Osteoblast (primary cell): ENCODE measurements at places on chromosomes 11 and 22. TPM values are rescaled to one million over a fixed set of nuclear protein-coding genes. Genes with fewer than 3 reads are reported as not detected.

- H3K27ac ChIP-seq: no peak overlapping the region
- DNase-seq: no peak
- peaks cover 7% of the 10 kb centered on the region for H3K36me3 ChIP-seq
Measured at GRCh38 chr11:70292863-70293262, 22.4 kb downstream of the PPFIA1 start.

GRCh38 chr11:111422494-111423249 is 43.6 kb upstream of the POU2AF1 start:
- peaks cover 8% of the 10 kb centered on the region for H3K27me3 ChIP-seq
- no peaks in the 10 kb centered on the region for H3K36me3 ChIP-seq
- DNase-seq: no peak
- no peaks in the 10 kb centered on the region for H3K4me1 ChIP-seq

The ESRRA gene
- 24.5 and 28.6 TPM in 2 replicates for total RNA-seq

- no peaks in the 10 kb centered on the region for H3K36me3 ChIP-seq
- H3K27ac ChIP-seq: no peak overlapping the region
- H3K27me3 ChIP-seq: no peaks in the 10 kb centered on the region
- no peak overlapping the region for H3K4me3 ChIP-seq
Measured at GRCh38 chr11:11380883-11381282, 27.8 kb upstream of the CSNK2A3 start.

- peak overlapping the region; percentile 79 for H3K4me3 ChIP-seq
- DNase-seq: peak; percentile 90
- peaks cover 22% of the 10 kb centered on the region for H3K27me3 ChIP-seq
- H3K36me3 ChIP-seq: peaks cover 7% of the 10 kb centered on the region
Measured at GRCh38 chr22:46149512-46150033, 753 bp upstream of the PPARA start.

The HPS4 gene
- total RNA-seq: 47.4 and 47.7 TPM in 2 replicates

DNA sequence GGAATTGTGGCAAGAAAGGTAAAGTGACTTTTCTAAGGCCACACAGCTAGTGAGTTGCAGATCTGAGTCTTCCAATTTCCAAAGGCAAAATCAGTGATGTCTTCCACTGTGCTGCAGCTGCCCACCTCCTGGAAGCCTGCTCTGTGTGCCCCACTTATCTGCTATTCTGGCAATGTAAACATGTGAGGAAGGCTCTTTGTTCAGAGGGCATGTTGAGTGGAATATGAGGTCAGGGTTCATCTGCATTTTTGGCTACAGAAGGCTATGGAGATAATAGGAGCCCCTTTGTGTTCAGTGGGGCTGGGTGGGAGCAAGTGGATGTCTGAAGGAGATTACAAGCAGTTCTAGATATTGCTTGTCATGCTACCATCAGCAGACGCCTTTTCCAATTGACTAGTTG is 396.2 kb downstream of the BUD13 start:
- H3K27me3 ChIP-seq: no peaks in the 10 kb centered on the region
- no peak overlapping the region for H3K27ac ChIP-seq
- H3K4me1 ChIP-seq: no peaks in the 10 kb centered on the region
- DNase-seq: no peak
- no peaks in the 10 kb centered on the region for H3K36me3 ChIP-seq

The OR51B4 gene
- total RNA-seq: not detected in 2 replicates

DNA sequence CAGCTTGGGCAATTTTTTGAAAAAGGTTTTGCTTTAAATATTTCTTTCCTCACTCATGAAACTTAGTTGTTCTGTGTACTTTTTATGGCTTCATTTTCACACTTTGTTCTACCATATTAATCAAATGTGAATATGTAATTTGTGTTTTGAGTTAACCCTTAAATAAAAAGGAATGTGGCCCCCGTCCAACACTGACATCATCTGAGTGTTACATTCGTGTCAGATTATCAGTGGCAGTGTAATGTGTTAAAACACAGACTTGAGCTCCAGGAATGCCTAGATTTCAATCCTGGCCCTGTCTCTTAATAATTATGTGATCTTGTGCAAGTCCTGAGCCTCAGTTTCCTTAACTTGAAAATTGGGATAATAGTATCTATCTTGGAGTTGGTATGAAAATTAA is 5.6 kb downstream of the RTN3 start:
- H3K27ac ChIP-seq: no peak overlapping the region
- H3K27me3 ChIP-seq: no peaks in the 10 kb centered on the region
- H3K36me3 ChIP-seq: no peaks in the 10 kb centered on the region
- peaks cover 12% of the 10 kb centered on the region for H3K4me1 ChIP-seq
- no peak overlapping the region for H3K4me3 ChIP-seq

DNA sequence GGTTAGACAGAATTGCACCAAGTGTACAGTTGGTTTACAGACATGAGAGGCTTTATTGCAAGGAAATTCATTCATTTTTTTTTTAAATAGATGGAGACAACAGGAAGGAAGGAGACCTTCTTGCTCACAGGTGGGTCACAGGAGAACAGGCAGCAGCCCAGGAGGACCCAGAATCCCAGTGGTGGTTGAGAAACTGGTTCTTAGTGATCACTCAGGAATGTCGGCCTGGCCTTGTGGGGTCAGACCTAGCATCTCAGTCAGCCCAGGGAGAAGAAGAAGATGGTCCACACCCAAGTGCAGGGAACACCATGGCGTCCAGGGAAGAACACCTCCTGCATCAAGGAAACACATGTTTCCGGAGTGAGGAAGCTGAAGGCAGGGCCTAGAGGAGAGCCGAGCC is 849 bp downstream of the KRTAP5-11 start:
- H3K27ac ChIP-seq: no peak overlapping the region
- DNase-seq: peak; percentile 46
- H3K4me3 ChIP-seq: no peak overlapping the region
- H3K27me3 ChIP-seq: peaks cover 9% of the 10 kb centered on the region

DNA sequence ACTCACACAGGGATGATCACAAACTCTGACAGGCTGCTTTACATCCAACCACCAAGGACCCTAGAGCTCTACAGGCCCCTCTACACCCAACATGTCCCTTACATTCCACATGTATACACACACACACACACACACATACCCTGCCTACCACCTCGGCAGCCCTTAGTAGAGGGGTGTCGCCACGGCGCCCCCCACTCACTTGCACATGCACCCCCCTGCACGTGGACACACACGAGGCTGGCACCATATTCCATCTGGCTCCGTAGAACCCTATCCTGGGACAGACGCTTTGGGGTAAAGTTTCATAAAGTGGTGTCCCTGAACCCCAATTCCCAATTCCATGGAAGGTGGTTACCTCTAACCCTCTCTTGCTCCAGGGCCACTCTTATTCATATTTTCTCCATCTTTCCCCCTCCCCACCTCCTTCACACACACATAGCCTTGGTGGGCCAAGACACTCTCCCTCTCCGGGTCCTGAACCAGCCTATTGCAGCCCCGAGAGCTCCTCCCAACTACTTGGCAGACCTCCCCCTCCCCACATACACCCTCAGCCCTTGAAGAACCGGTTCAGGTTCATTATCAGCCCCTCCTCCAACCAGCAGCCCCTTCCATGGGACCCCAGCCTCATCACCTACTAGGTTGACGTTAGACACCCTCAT is 809 bp downstream of the PDE2A start:
- no peaks in the 10 kb centered on the region for H3K36me3 ChIP-seq
- H3K4me3 ChIP-seq: no peak overlapping the region
- no peak overlapping the region for H3K27ac ChIP-seq
- DNase-seq: no peak
- H3K27me3 ChIP-seq: peaks cover 77% of the 10 kb centered on the region

GRCh38 chr11:73989156-73989555 is 6.5 kb upstream of the UCP2 start:
- no peaks in the 10 kb centered on the region for H3K27me3 ChIP-seq
- H3K4me1 ChIP-seq: no peaks in the 10 kb centered on the region
- no peak overlapping the region for H3K4me3 ChIP-seq
- H3K36me3 ChIP-seq: no peaks in the 10 kb centered on the region
- H3K27ac ChIP-seq: no peak overlapping the region

The TRABD gene
- 13.6 and 13.8 TPM in 2 replicates for total RNA-seq

GRCh38 chr11:122796128-122796717 is 42.1 kb upstream of the CRTAM start:
- no peak overlapping the region for H3K27ac ChIP-seq
- peaks cover 55% of the 10 kb centered on the region for H3K36me3 ChIP-seq
- DNase-seq: no peak
- peaks cover 16% of the 10 kb centered on the region for H3K4me1 ChIP-seq
- H3K27me3 ChIP-seq: no peaks in the 10 kb centered on the region
- no peak overlapping the region for H3K4me3 ChIP-seq

DNA sequence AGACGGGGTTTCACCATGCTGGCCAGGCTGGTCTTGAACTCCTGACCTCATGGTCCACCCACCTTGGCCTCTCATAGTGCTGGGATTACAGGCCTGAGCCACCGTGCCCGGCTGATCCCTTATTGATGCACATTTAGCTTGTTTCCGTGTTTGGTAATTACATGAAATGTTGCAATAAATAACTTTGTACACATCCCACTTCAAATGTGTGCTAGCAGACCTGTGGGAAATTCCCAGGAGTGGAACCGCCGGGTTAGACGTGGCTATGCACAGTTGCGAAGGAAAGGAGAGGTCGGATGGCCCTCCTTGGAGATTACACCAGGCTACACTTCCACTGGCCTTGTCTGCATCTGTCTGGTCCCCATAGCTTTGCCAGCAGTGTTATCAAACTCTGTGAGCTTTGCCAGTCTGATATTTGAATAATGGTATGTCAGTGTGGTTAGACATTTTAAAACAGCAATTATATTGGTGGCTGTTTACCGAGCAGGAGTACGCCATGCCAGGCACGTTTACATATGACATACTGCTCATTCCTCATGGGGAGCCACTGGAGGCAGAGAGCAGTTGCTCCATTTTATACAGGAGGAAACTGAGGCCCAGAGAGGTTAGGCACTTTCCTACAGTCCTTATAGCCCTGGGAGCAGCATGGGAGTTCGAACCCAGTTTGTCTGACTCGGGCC is 27.2 kb upstream of the SYT7 start:
- DNase-seq: peak; percentile 46
- no peak overlapping the region for H3K27ac ChIP-seq
- no peaks in the 10 kb centered on the region for H3K27me3 ChIP-seq
- no peak overlapping the region for H3K4me3 ChIP-seq
- no peaks in the 10 kb centered on the region for H3K36me3 ChIP-seq

The KDM4E gene
- not detected in 2 replicates for total RNA-seq

- H3K4me1 ChIP-seq: peaks cover 46% of the 10 kb centered on the region
- no peak for DNase-seq
- H3K36me3 ChIP-seq: peaks cover 30% of the 10 kb centered on the region
- H3K27me3 ChIP-seq: no peaks in the 10 kb centered on the region
- no peak overlapping the region for H3K4me3 ChIP-seq
- peak overlapping the region; percentile 97 for H3K27ac ChIP-seq
Measured at GRCh38 chr22:20533879-20534265, 26.5 kb downstream of the MED15 start.

DNA sequence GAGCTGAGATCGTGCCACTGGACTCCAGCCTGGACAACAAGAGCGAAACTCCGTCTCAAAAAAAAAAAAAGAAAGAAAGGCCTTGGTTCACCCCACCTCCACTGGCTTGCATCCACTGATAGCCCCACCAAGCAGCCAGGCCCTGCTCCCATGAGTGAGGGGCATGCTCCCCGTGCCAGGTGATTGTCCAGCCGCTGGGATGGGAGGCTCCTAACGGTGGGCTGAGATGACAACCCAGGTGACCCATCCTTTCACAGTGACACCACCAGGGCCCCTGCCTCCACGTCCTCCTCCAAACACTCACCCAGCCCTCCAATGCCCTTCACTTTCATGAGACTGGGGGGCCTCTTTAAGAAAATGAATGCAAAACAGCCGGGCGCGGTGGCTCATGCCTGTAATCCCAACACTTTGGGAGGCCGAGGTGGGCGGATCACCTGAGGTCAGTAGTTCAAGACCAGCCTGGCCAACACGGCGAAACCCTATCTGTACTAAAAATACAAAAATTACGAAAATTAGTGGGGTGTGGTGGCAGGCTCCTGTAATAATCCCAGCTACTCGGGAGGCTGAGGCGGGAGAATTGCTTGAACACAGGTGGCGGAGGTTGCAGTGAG is 8.6 kb upstream of the DERL3 start:
- DNase-seq: no peak
- H3K4me3 ChIP-seq: no peak overlapping the region
- H3K27me3 ChIP-seq: peaks cover 4% of the 10 kb centered on the region

- DNase-seq: no peak
- peak overlapping the region; percentile 24 for H3K4me3 ChIP-seq
- peaks cover 16% of the 10 kb centered on the region for H3K27me3 ChIP-seq
- H3K4me1 ChIP-seq: peaks cover 11% of the 10 kb centered on the region
Measured at GRCh38 chr22:40714499-40715337, 35.4 kb downstream of the MCHR1 start.

The A4GALT gene
- 19.9 and 24.2 TPM in 2 replicates for total RNA-seq

GRCh38 chr11:73342633-73343032 is 33.6 kb upstream of the RELT start:
- peak overlapping the region; percentile 35 for H3K4me3 ChIP-seq
- H3K27me3 ChIP-seq: no peaks in the 10 kb centered on the region
- peaks cover 26% of the 10 kb centered on the region for H3K4me1 ChIP-seq
- DNase-seq: peak; percentile 84

DNA sequence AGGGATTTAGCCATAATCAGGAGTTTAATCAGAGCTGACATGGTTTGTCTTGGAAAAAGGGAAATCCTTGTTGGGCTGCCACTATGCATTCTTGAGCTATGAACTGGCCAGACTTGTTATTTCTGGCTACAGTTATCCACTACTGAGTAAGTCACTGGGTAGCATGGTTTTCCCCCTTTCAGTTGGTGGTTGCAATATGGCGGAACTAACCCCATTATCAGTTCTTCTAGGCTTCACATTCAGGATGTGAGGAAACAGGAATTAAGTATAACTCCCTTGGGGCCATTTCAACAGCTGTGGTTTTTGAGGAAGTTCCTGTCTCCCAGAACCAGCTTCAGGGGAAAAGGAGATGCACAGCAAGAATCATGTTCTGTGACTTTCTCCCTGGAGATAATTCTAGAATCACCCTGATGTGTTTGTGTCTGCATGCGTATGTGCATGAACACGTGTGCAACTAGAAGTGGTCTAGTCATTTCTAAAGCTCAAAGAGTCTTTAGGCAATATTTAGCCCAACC is 103.0 kb upstream of the CD44 start:
- H3K4me3 ChIP-seq: no peak overlapping the region
- H3K27me3 ChIP-seq: no peaks in the 10 kb centered on the region
- H3K27ac ChIP-seq: peak overlapping the region; percentile 71

The OR10D3 gene
- total RNA-seq: not detected in 2 replicates

The RASGRP2 gene
- total RNA-seq: 0.29 TPM in 1 of 2 replicates, not detected in the other
